ENCODE measurements at places on chromosomes 1 and 21.
A peak's percentile ranks its signal among the peaks of the same experiment; 100 is the strongest.

DNA sequence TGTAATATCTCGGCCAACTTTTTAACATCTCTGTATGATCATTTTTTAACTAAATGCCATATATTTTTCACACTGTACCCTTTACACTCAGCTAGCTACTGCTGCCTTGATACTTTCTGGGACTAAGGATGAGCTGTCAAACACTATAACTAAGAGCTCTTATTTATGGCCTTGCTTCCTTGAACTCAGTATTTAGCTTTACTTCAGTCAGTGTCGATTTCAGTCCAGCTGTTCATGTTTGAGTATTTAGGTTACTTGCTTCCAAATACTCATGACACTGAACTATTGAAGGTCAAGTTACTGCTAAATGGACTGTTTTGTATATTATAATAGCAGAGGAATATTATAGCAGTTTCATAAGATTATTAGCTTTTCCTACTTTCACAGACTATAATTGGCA is 25.9 kb upstream of the USP25 start:
- DNase-seq, result no peak

GRCh38 chr1:36134505-36135329 is 9.7 kb upstream of the COL8A2 start:
- peak; percentile 15 for DNase-seq

GRCh38 chr21:34201001-34201400 is 127.6 kb downstream of the MRPS6 start:
- DNase-seq, result no peak

DNA sequence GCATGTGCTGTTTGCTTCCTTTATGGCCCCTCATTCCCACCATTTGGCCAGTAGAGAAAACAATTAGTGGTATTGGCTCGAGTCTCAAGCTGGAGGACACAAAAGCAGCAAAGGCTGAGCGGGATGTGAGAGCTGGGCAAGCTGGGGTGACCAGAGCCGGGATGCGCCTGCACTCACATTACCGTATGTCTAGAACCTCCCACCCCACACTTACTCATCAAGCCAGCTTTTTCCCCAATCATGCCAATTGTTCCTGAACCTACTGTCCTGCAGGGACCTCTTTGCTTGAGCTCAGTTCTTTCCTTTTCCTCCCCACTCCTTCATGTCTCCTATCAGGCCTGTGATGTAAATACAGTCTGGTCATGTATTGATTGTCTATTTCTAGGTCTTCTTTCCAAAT is 45.9 kb downstream of the KIRREL1 start:
- DNase-seq, result no peak

GRCh38 chr1:177170756-177171535 is at the start of gene BRINP2:
Gene BRINP2, plus strand, starts transcription at chr1:177170958. Its CDS starts 58,919 bp downstream, at chr1:177229877.
- DNase-seq, result no peak

- DNase-seq, result no peak
Measured at GRCh38 chr1:227748496-227749182, 13.4 kb downstream of the SNAP47 start.

- DNase-seq, result no peak
Measured at GRCh38 chr1:13820055-13820454, 120.1 kb downstream of the PRDM2 start.

- DNase-seq, result no peak
Measured at GRCh38 chr1:10734962-10735544, 61.4 kb downstream of the CASZ1 start.

- no peak for DNase-seq
Measured at GRCh38 chr1:212737559-212737958, 37.9 kb upstream of the BATF3 start.

GRCh38 chr1:183476081-183476480 is 3.8 kb downstream of the SMG7 start:
- no peak for DNase-seq

Measured in stimulated activated CD4-positive, alpha-beta T cell treated with anti-CD3 and anti-CD28 coated beads, Interleukin-4, amount 100 ng/mL, for 4 hours (primary cell).